Activated T-helper 1 cell treated with Interleukin-2 at 50 U/mL for 16 hours (primary cell): ENCODE measurements at places on chromosomes 6 and 20.

GRCh38 chr6:33632558-33633039, 11.5 kb downstream of the ITPR3 start:
- peak; percentile 22 for DNase-seq

DNA sequence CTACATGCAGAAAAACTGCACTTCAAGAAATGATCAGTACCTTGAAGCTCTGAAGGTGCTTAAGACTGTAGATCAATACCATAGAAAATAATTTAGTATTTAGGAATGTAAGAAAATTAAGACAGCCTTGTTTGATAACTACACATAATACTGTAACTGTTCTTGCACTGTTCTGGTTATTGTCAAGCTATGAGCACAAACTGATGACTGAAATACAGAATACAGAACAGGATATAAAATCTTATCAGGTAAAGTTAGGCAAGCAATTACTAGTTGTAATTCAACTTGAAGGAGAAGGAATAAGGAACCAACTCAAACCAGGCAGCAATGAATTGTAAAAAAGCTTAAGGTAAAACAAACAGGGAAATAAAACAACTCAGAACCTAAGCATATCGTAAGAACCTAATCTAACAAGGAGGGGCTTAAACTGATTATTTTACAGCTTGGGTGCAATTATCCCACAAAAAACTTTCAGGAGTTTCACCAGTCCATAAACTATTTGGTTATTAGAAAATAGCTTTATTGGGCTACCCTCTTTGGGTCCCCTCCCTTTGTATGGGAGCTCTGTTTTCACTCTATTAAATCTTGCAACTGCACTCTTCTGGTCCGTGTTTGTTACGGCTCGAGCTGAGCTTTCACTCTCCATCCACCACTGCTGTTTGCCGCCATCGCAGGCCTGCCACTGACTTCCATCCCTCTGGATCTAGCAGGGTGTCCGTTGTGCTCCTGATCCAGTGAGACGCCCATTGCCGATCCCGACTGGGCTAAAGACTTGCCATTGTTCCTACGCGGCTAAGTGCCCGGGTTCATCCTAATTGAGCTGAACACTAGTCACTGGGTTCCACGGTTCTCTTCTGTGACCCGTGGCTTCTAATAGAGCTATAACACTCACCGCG, 97.7 kb downstream of the ATG5 start:
- DNase-seq, result no peak

- DNase-seq, result no peak
Measured at GRCh38 chr20:29408034-29408695, 1849.3 kb upstream of the DEFB115 start.

GRCh38 chr20:48912065-48912464, 9.4 kb upstream of the ARFGEF2 start:
- DNase-seq, result no peak

GRCh38 chr20:61434341-61434781, 182.3 kb downstream of the CDH4 start:
- DNase-seq, result no peak

GRCh38 chr20:63346131-63347080, 14.7 kb downstream of the CHRNA4 start:
- DNase-seq, result no peak

- no peak for DNase-seq
Measured at GRCh38 chr6:43239054-43239453, 4.2 kb upstream of the TTBK1 start.

DNA sequence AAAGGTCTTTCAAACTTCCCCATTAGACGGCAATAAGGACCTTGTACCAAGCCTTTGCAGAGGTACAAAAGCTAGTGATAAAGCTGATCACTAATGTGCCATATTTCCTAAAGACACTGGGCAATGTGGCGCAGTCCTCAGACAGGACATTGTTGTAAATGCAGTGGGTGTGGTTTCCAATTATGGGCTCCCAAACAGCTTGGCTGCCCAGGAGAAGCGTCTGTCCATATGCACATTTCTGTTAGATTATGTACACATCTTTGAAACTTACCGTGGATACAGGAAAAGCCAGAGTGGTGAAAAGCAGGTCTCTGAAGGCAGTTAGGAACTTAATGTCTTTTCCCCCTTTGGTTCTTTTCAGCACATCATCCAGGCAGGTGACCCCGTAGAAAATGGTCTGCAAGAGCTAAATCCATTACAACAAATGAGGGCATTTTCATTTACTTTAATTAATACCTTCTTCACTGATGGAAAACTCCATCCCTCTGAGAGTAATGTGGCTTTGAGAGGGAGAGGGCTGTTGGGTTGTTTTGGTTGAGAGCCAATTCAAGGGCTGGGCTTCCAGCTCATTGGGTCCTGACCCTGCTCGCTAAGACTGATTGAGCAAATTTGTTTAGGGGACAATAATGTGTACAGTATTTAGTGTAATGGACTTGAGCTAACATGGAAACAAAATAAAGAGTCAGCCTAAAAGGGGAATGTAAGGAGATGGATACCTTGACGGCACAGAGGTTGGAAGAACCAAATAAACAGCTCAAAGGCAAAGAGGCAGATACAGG, 10.4 kb downstream of the ADTRP start:
- no peak for DNase-seq

DNA sequence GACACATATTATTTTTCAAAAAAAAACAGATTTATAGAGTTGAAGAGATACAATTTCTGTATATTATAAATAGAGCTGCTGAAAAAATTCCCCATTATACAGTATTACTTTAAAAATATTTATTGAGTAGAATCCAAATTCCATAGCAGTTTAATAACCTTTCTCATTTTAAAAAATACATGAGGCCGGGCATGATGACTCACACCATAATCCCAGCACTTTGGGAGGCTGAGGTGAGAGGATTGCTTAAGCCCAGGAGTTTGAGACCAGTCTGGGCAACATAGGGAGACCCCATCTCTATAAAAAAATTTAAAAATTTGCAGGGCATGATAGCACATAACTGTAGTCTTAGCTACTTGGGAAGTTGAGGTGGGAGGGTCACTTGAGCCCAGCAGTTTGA, 13.0 kb downstream of the ATRN start:
- no peak for DNase-seq

DNA sequence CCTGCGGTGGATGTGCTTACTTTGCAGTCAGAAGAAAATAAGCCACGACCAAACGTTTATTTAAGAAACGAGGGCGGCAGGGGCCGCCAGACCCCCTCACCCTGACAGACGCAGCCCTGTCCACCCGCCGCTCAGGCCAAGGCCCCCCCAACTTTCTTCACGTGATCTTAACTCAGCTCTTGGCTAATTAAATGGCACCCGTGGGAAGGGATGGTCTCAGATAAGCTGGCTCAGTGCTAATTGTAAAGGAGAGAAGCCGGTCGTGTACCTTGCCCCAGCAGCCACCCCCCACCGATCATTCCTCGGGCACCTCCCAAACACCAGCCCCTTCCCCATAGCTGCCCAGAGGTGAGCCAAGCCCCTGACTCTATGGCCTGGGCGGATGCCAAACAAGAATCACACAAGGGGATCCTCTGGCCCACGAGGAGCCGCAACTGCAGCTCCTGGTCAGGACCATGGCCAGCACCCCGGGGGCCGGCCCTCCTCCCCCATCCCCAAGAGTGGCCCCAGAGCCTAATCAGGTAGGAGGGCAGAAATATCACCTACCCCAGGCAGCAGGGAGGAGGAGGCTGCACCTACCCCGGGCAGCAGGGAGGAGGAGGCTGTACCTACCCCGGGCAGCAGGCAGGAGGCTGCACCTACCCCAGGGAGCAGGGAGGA, 11.2 kb downstream of the KCNQ2 start:
- DNase-seq, result no peak

GRCh38 chr6:74646461-74646860, 559.4 kb downstream of the COL12A1 start:
- DNase-seq, result no peak

DNA sequence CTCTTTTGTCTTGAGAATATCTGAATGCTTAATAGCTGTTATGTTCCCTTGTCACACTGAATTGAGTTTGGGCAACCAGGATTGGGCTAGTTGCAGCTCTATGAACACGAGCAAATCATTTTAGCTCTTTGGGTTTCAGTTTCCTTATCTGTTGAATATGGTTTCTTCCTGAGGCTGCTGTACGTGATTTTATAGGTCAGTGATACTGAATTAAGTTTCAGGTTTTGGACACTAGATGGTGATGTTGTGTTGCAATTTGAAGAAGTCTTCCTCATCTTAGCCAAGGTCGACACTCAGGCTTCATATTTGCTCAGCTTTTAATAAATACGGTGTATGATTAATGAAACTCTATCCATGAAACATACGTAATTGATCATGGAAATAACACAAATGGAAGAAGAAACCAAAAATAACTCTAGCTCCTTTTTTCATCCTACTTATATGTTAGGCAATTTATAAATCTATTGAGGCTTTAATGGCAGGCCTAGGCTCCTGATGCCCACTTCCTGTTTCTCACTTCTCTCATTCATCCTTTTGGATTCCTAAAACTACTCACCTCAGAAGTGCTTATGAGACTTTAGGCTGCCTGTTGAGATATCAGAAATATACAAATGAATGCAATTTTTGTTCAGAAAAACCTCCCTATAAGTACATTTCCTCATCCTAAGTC, 354.1 kb upstream of the MAP3K7 start:
- no peak for DNase-seq

GRCh38 chr6:17884498-17885478, 102.6 kb downstream of the KIF13A start:
- DNase-seq, result no peak
